ENCODE measurements at places on chromosomes 11 and 22.

- peak; percentile 95 for ATAC-seq
Observed at GRCh38 chr11:6357222-6357621, 33.1 kb upstream of the SMPD1 start.

DNA sequence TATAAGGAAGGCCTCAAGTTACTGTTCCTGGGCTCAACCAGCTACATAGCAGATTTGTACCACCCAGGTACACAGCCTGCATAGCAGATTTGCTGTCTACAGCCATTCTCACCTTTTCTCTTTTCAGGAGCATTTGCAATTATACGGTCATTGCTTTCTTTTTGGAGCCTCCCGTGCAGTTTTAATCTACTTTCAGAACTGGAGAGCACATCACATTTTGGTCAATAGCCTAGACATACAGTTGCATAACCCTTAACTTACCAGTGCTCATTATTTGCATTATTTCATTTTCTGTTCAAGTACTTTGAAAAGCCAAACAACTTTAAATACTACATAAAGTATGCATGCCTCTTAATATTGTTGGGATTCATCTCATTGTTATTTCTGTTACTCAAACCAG, 150.5 kb upstream of the SORL1-AS1 start:
- no peak for ATAC-seq

- ATAC-seq = peak; percentile 38
Observed at GRCh38 chr22:47154621-47155081, 392.2 kb downstream of the TBC1D22A start.

DNA sequence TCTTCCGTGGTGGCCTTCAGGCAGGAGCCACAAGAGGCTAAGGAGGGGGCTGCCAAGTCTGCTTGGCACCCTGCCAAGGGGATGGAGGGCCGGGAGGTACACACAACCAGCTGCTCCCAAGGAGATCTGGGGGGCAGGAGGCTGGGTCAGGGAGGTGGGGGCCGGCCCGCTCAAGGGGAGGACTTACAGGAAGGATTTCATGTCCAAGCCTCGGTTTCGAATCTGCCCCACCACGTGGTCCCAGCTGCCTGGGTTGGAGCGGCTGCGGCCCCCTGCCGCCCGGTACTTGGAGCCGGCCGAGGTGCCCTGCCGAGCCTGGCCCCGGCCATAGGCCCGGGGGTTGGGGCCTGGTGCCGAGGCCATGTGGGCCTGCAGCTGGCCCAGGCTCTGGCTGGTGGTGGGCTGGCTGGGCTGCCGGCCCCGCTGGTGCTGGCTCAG, 33.5 kb downstream of the LRRC10B start:
- ATAC-seq = peak; percentile 49

- ATAC-seq = peak; percentile 45
Observed at GRCh38 chr11:128767591-128768001, 73.7 kb downstream of the FLI1 start.
